Placental pericyte (primary cell): ENCODE measurements at places on chromosomes 1 and 21. TPM values are rescaled to one million over a fixed set of nuclear protein-coding genes. Genes with fewer than 3 reads are reported as not detected.

The GUK1 gene
- 315 and 320 TPM in 2 replicates for total RNA-seq

The TMEM61 gene
- not detected in 2 replicates for total RNA-seq

The OR2G6 gene
- total RNA-seq, result under 0.01 TPM in 1 of 2 replicates, not detected in the other

The CFHR2 gene
- not detected in 2 replicates for total RNA-seq

The CYP2J2 gene
- total RNA-seq, result 0.29 TPM in 1 of 2 replicates, not detected in the other

The MAP3K21 gene
- 1.1 and 1.5 TPM in 2 replicates for total RNA-seq

The LRRC38 gene
- total RNA-seq, result not detected in 2 replicates

The TNFRSF4 gene
- total RNA-seq, result not detected in 2 replicates

The KRTAP20-2 gene
- not detected in 2 replicates for total RNA-seq

The AGT gene
- total RNA-seq, result 0.14 and 1.3 TPM in 2 replicates

The PEX14 gene
- 22.5 and 24.6 TPM in 2 replicates for total RNA-seq

The ACKR1 gene
- not detected in 2 replicates for total RNA-seq

The FCRL6 gene
- total RNA-seq, result not detected in 2 replicates

The GPR161 gene
- total RNA-seq, result 8.3 and 17.2 TPM in 2 replicates

The ATP6V1G3 gene
- not detected in 2 replicates for total RNA-seq

The LCE1D gene
- total RNA-seq, result not detected in 2 replicates

The LRRC8C gene
- 10.1 and 39.8 TPM in 2 replicates for total RNA-seq

The ZBTB7B gene
- total RNA-seq, result 30.4 and 31.4 TPM in 2 replicates

The CFHR1 gene
- total RNA-seq, result not detected in 2 replicates

The AKIRIN1 gene
- total RNA-seq, result 32.6 and 57.6 TPM in 2 replicates

The EDARADD gene
- total RNA-seq, result under 0.01 and 0.43 TPM in 2 replicates

The ZC3H11A gene
- total RNA-seq, result 106 and 118 TPM in 2 replicates

The PTPRC gene
- total RNA-seq, result 0.29 TPM in 1 of 2 replicates, not detected in the other
